ENCODE measurements at places on chromosomes 16 and 17.
A peak's percentile ranks its signal among the peaks of the same experiment; 100 is the strongest.

- DNase-seq: no peak
These were observed 42.6 kb downstream of the CFAP20 start for GRCh38 chr16:58086381-58087208.

GRCh38 chr16:48641770-48642169 lies 31.8 kb upstream of the N4BP1 start:
- no peak for DNase-seq

DNA sequence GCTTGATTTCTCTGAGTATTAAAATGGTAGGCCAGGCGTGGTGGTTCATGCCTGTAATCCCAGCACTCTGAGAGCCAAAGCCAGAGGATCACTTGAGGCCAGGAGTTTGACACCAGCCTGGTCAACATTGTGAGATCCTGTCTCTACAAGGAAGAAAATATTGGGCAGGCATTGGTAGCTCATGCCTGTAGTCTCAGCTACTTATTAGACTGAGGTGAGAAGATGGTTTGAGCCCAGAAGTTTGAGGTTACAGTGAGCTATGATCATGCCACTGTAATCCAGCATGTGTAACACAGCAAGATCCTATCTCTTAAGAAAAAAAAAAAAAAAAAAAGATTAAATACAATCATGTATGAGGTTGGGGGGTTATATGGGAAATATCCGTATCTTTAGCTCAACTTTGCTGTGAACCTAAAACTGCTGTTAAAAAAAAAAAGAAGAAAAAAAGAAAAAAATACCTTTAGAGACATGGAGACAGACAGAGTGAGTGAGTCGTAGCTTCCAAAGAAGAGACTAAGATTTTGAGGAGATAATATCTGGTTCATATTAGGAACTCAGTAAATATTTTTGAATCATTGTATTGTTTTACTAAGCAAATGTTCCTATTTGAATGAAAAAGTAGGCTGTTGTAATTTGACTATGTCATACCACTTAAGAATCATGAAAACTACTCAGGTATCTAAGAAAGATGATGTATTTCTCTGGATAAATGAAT lies 325.7 kb upstream of the TBX2 start:
- peak; percentile 31 for DNase-seq

DNA sequence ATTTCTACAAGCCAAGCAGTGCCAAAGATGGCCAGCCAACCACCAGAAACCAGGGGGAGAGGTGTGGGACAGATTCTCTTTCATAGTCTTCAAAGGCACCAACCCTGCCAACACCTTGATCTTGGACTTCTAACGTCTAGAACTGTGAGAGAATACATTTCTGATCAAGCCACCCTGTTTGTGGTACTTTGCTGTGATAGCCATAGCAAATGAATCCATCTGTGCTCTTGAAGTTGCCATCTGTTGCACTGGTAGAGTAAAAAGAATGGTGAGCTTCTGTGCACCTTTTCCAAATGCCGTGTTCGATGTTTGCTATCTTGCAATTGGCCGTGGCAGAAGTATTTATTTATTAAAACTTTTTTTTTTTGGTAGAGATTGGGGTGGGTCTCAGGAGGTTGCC lies 16.7 kb upstream of the ADGRG1 start:
- no peak for DNase-seq

- no peak for DNase-seq
These were observed 34.6 kb downstream of the RGS9 start for GRCh38 chr17:65171752-65172151.

DNA sequence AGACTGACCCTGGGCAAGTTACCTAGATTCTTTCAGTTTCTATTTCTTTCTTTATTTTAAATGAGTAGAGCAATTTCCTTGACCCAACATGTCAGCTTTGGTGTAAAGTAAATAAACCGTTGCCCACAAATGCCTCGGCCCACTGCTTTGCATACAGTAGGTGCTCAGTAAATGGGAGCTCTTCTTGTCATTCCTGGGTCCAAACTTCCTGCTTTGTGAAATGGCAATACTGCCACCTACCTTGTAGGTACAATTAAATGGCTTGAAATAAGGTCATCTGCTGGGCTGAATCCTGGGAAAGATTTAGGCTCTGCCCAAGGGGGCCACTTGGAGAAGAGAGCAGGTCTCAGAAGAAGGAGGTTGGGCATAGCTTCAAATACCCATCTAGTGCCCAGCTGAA lies 253.0 kb downstream of the HS3ST3B1 start:
- no peak for DNase-seq

DNA sequence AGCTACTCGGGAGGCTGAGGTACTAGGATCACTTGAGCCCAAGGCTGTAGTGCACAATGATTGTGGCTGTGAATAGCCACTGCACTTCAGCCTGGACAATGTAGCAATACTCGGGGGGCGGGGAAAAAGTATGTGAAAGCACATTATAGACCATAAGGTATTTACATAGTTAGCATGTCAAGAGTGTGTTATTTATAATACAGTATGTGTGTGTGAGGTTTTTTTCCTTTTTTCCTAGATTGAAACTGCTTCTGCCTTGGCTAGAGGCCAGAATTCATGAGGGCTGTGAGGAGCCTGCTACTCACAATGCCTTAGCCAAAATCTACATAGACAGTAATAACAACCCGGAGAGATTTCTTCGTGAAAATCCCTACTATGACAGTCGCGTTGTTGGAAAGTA lies 30.5 kb downstream of the PTRH2 start:
- DNase-seq: peak; percentile 59

DNA sequence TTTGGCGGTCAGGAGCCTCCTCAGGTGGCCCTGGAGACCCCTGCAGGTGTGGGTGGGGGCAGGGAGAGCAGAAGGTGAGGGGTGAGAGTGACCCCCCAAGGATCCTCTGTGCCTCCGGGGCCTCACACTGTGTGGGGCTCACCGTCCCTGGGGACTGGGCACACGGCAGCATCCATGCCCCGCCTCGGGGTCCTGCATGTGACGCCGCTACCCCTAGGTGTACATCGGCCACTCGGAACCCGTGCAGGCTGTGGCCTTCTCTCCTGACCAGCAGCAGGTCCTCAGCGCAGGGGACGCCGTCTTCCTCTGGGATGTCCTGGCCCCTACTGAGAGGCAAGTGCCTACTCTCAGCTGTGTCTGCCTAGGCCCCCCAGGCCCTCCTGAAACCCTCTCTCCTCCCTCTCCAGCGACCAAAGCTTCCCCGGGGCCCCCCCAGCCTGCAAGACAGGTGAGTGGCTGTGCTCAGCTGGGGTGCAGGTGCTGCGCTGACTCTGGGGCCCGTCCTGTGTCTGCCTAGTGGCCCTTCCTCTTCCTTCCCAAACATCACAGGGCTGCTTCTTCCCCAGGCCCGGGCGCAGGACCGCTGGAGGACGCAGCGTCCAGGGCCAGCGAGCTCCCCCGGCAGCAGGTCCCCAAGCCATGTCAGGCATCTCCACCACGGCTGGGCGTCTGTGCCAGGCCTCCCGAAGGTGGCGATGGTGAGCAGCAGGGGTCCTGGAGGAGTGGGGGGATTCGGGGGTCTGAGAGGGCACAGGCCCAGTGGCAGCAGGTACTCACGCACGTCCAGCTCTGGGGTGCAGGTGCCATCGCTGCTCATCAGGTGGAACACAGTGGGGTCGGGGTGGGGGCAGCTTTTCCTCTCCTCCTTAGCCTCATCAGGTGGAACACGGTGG lies 9.0 kb upstream of the RHOT2 start:
- no peak for DNase-seq

DNA sequence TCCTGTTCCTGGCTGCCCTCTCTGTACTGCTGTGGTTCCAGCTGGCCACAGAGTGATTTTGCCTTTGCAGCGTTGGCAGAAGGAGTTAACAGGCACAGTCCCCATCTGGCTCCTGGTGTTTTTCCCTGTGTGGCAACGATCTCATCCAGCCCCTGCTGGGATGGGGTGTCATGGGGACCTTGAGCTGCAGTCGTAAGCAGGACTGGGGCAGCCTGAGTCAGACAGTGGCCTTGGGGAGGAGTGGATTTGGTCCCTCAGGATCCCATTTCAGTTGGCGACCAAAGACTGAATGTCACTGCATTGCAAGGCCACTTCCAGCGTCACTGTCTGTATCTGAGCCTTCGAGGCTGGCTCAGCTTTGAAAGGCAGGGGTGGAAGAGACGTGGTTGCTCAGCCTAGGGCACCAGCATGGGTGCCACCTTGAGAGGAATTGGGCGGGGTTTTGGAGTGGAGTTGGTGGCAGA lies 11.9 kb downstream of the TMEM94 start:
- no peak for DNase-seq

GRCh38 chr16:3243882-3244281 lies 8.9 kb upstream of the ZNF200 start:
- DNase-seq: no peak

GRCh38 chr16:4376893-4377572 lies 5.4 kb downstream of the VASN start:
- no peak for DNase-seq

- no peak for DNase-seq
These were observed 986 bp upstream of the ELOB start for GRCh38 chr16:2777903-2778629.

DNA sequence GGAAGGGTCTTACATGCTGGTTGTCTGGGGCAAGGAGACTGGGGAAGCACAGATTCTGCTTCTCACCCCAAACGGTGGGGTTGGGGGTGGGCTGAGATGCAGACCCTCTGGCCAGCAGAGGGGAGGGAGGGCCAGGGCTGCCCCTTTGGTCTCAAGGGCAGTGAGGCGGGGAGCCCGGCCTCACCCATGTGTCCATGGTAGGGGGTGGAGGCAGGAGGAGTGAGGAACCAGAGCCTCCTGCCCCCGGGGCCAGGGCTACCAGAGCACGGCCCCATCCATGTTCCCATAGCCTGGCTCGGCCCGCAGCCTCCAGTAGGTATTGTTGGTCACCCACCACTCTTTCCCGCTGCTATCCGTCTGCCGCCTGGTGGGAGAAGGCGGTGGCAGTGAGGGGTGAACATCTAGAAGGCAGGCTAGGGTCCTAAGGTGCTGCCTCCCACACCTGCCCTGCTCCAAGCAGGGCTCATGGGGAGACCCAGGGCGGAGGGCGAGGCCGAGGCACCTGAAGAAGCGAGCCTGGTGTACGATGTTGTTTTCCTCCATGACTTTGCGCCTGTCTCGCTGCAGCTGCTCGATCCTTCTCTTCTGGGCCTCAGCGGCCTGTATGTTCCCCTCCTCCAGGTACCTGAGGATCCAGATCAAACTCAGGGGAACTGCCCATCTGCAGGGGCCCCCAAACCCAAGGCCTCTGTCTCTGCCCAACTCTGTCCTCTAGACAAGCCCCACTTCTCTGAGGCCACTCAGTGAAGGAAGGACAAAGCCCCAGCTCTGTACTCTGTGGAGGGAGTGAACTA lies 13.4 kb downstream of the OSBPL7 start:
- no peak for DNase-seq

GRCh38 chr17:17035490-17035889 lies 6.8 kb upstream of the MPRIP start:
- DNase-seq: no peak

DNA sequence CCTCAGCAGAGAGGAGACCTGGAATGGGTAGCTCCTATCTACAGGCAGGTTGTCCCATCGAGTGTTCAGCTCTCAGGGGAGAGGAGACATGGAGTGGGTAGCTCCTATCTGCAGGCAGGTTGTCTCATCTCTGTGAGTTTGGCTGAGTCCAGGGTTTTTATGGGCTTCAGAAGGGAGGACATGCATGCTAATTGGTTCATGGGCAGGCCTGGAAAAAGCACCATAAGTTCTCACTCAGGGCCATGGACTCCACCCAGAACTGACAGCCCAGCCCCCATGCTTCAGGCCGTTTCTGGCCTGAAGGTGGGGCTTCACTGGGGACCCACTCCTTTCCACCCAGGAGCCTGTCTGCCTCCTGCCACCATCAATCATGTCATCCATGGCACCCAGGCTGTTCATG lies 84.0 kb downstream of the CYB561 start:
- no peak for DNase-seq

DNA sequence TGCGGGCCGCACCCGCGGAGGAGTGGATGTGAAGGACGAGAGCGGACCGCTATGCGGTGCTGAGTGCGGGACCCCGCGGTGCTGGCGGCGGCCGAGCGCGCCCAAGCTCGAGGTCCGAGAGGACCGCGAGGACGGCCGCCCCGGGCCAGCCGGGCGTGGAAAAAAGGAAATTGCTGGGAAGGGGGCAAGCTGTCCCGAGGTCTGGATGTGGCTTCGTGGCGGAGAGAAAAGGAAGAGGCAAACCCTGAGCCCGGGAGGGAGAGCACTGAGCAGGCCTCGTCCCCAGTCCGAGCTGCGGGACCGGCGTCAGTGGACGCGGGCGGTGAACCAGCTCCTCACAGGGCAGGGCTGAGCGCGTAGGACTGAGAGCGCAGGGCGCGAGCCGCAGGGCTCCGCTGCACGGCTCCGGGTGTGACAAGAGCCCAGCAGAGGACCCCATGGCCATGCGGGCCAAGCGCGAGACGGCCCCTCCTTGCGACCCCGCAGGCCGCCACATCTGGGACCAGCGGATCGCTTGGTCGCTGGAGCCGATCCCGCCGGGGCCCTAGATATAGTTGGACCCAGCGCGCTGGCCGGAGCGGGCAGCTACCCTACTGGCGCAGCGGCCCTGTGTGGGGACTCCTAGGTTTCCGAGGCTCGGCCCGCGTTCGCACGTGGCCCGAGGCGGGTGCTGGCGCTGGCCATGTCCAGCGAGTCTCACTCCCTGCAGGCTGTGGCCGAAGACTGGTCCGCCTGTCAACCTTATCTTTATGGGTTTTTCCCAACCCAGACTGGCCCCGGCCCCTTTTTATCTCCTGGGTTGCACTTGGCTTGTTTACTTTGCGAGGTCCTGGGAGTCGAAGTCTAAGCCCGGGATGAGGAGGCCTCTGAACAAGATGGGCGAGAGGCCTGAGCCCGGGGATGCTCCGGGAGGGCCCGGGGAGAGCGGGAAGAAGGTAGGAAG lies 2.4 kb downstream of the TBX4 start:
- no peak for DNase-seq

Data from fibroblast of skin of right quadriceps (primary cell).